ENCODE measurements at places on chromosomes 12 and 14.

DNA sequence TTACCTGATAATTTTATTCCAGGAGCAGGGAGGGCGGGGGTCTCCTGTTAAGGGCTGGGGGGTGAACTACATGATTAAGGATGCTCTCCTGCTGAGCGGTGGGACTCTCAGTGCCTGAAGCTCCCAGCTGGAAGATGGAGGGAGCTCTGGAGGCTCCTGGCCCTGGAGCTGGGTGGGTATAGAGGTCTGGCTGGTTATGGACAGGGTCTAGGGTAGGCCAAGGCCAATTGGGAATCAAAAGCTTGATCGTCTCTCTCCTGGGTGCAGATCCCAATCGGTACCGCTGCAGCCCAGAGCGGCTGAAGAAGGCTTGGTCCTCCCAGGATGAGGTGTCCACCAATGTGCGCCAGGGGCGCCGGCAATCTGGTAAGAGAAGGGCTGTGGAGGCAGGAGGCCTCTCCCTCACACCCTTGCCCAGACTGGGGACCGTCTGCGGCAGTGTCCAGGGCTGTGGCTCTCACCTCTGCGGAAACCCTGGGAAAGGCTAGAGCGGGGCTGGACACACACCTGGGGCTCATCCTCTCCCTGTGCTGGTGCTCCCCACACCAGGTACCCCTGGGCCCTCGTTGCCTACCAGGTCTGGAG lies 28.4 kb downstream of the PLEKHG3 start:
- DNase-seq: no peak

GRCh38 chr12:132140918-132141841 lies 2.9 kb downstream of the DDX51 start:
- peak; percentile 8 for DNase-seq

DNA sequence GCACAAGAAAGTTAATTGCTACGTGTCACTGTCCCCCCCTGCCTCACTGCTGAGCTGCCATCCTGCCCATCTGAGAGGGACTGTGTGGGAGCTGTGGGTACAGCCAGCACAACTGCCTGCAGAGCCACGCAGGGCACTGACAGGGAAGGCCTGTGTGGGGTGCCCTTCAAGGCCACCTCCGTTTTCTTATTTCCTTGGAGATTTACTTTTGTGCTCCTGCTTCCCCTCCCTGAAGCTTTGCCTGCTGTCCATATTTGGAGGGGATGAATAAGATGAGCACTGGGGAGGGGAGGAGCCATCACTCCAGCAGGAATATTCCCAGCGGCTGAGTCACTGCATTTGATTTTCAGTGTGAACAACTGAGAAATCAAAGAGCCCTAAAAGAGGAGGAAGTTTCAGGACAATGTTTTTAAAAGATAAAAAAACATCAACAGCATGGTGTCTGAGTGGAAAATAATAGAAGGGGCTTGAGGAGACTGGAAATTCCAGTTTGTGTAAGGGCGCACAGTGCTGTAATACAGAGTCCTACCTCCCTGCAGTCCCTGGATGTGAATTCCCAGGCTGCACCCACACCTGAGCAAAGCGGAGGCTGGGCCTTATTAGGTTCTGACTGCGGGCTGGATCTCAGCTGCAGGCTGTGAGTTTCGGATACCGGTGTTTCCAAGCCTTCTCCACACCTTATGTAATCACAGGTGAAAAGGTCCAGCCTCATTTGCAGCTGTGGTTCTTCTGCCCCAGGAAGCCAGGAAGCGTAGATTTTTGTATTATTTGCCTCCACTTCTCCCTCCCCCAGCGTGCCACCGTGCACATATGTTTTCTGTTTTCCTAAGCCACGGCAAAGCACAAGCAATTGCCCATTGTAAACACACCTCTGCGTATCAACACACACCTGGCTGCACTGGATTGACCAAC lies 192.6 kb upstream of the BCL2L14 start:
- DNase-seq: peak; percentile 24

DNA sequence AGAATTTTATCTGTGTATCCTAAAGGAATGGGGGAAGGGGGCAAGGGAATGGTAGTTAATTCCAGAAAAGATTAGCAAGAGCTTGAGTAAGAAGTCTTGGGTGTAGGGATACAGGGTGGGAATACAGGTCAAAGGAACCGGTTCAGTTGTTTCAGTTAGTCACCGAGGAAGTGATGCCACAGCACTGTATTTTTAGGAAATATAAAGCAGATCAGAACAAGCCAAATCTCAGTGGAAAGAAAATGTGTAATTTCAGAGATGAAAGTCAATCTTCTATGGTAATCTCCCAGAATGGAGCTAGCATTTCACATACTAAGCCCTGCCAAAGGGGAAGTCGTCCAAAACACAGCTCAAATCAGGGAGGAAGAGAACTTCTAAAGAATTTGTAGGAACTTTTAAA lies 4.7 kb upstream of the TUBA1C start:
- DNase-seq: no peak

- no peak for DNase-seq
Observed at GRCh38 chr12:50518090-50518489, 13.3 kb downstream of the DIP2B start.

DNA sequence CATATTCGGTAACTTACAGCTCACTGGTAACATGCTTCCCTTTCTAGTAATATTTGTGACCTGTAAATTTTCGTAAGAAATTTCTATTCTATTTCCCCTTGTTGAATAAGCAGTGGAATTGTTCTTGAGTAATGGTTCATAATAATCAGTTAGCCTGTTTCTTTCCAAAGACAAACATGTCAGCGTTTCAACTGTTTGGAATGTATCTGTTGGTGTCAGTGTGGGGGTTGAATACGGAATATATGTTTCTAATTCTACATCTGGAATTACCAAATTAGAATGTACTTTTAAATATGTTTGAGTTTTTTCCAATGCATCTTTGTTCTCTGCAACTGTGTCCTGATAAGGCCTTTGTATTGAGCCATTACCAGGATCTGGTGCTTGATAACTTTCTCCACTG lies 2.0 kb downstream of the BBS10 start:
- no peak for DNase-seq

DNA sequence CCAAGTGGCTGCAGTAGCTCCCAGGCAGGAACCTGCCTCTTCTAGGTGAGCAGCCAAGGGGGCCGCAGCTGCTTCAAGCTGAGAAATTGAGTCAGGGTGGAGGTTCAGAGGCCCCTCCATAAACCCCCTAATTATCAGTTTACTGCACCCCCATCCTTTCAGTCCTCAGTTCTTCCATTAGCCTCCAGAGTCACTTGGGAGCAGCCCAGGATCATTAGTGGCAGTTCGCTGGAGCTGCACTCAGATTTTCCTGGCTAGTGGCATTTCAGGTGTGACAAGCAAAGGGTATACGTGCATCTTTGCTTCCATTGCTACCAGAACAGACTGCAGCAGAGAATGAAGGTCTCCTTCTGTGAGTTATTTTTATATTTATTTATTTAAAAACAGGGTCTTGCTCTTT lies 358.7 kb downstream of the FUT8 start:
- no peak for DNase-seq

DNA sequence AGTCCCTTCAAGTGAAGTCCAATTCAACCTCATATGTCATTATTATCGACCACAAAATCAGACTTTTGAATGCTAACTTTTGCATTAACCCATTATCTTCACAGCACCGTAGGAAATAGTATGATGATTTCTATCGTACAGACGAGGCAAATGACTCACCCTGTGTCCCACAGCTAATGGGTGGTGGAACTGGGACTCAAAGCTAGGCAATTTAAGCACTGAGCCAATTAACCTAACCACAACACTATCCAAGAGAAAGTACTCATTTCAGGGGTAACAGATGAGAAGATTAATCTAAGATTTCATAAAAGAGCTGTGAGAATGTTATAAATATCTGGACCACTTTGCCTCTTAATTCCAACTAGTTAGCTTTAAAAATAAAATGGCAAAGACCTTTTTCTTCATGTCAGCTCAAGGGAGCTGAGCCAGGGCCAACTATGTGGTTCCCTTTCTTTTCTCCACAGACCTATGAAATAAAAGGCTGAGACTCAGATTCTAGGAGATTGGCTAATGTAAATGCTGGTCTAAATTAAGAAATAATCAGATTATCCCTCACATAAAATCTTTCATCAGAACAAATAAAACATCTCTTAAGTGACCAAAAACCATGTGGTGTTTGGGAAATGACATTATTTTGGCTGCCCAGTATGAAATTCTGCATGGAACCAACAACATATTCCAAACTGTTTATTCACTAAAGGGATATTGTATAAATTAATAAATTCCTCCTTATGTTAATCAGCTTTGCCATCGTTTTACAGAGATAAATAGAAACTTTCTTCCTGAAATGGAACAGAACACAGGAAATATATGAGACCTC lies 4.9 kb downstream of the PTGER2 start:
- DNase-seq: peak; percentile 45

DNA sequence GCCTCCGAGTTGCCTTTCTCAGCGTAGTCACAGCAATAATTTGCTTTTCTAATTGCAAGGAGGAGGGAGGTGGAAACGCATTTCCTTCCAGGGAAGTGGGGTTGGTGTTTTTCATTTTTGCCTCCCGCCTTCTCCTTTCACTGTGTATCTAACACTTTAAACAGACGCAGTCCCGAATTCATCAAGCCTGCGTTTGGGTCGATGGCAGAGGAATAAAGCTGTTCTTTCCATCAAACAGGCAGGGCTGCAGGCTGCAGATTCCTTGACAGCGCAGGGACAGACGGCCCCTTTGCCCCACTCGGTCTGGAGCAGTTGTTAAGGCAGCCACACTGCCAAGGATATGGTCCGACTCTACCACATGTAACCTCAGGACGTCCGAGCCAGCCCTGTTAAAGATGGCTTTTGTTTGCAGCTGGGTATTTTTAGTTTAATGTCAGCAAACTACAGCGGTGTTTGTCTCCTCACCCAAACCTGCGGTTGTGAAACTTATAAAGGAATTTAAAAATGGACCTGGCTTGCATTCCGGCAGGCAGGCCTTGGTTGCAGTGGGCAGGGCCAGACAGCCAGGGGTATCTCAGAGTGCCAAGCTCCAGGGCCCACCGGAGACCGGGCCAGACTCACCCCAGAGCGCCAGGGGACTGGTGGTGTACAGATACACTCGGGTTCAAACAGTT lies 2.1 kb downstream of the CHST11 start:
- peak; percentile 18 for DNase-seq

DNA sequence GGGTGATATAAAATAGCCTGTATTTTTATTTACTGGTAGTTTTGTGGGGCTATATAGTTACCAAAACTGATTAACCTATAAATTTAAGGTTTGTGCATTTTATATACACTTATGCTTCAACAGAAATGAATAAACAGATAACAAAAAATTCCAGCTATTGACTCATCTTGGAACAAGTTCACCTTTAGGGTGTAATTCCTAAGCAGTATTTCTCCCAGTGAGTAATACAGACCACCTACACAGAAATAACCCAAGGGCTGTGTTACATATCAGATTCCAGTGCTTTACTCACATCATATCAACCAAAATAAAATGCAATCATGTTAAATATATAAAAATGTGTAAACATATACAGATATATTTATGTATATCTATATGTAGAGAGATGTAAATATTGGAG lies 345.6 kb downstream of the ADAMTS20 start:
- no peak for DNase-seq

DNA sequence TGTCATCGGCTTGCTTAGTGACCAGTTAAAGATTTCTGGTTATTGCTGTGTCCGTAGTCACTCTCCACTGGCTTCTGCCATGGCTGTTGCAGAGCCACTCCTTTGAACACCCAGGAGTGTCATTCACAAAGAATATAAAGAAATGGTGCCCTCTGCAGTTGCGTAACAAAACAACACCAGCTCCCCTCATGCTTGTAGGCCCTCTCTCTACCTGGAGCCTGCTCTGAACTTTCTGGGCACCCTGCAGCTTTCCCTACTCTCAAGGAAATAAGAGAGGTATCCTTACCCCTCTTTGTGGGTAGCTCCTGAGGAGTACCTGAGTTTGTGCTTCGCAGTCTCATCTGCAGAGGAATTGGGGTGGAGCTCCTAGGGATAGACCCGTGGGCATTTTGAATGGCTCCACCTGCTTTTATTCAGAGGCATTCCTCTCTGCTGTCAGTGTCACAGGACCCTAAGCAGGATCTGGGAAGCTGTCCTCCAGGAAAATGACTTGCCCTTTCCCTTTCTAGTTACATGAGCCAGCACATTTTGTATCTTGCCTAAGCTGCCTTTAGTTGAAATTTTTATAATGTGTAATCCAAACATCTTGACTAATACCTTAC lies 97.2 kb upstream of the TMEM260 start:
- peak; percentile 29 for DNase-seq

GRCh38 chr14:101687756-101688546 lies 73.6 kb upstream of the PPP2R5C start:
- DNase-seq: no peak

DNA sequence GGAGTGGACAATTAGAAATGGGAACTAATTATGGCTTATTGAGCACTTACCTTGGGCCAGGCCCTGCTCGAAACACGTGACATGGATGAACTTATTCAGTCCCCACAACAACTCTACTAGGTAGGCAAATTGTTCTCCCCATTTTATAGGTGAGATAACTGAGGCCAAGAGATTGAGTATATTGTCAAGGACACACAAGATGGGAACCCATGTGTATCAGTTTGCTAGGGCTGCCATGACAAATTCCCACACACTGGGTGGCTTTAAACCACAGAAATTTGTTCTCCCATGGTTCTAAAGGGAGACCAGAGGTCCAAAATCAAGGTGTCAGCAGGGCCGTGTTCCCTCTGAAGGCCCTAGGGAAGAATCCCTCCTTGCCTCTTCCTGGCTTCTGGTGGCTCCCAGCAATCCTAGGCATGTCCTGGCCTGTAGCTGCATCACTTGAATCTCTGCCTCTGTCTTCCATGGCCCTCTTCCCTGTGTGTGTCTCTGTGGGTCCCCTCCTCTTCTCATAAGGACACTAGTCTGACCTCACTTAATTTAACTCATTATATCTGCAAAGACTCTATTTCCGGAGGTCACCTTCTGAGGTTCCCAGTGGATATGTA lies 128.8 kb downstream of the CHST11 start:
- no peak for DNase-seq

DNA sequence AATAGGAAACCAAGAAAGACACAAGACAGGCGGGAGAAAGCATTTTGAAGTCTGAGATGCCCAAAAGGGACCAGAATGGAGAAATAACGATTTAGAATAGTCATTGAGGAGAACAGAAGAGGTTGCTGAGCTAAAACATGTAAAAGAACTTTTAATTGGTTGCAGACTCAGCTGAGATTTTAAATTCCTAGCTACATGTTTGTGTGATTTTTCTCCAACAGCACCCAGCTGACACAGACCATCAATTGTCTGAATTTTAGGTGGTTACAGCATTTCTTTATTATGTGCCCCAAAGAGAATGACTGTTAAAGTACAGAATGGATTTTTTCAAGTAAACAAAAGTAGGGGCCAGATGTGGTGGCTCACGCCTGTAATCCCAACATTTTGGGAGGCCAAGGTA lies 50.3 kb downstream of the BAZ1A start:
- DNase-seq: no peak
